ENCODE measurements at places on chromosomes 5 and 9. TPM values are rescaled to one million over a fixed set of nuclear protein-coding genes. Genes with fewer than 3 reads are reported as not detected.

The CCDC171 gene
- total RNA-seq = 15.6 TPM

The CAMK4 gene
- 0.26 TPM for total RNA-seq

The ADGRV1 gene
- total RNA-seq = not detected

The PIGO gene
- total RNA-seq = 2.8 TPM

The FAT2 gene
- 0.12 TPM for total RNA-seq

The PROB1 gene
- total RNA-seq = not detected

DNA sequence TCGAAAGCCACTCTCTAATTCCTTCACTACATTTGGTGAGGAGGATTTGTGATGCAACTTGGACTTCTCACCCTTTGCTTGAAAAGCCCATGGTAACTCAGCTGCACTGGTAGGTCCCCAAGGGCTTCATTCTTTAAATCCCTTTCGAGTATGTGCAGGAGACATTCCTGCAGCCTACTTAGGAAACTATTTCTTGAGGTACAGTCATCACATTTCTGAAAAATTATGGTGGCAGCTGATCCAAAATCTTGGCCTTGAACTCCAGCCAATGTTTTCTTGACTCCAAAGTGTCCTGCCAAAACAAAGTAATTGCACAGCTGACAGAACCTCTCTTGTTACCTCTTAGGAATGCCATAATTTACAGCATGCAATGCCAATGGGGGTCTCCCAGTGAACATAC, 99.7 kb downstream of the NPR3 start:
- DNase-seq = no peak

GRCh38 chr5:154300207-154300883, 109.8 kb downstream of the GALNT10 start:
- DNase-seq = no peak

GRCh38 chr9:14300040-14300439, 13.9 kb downstream of the NFIB start:
- DNase-seq = no peak

DNA sequence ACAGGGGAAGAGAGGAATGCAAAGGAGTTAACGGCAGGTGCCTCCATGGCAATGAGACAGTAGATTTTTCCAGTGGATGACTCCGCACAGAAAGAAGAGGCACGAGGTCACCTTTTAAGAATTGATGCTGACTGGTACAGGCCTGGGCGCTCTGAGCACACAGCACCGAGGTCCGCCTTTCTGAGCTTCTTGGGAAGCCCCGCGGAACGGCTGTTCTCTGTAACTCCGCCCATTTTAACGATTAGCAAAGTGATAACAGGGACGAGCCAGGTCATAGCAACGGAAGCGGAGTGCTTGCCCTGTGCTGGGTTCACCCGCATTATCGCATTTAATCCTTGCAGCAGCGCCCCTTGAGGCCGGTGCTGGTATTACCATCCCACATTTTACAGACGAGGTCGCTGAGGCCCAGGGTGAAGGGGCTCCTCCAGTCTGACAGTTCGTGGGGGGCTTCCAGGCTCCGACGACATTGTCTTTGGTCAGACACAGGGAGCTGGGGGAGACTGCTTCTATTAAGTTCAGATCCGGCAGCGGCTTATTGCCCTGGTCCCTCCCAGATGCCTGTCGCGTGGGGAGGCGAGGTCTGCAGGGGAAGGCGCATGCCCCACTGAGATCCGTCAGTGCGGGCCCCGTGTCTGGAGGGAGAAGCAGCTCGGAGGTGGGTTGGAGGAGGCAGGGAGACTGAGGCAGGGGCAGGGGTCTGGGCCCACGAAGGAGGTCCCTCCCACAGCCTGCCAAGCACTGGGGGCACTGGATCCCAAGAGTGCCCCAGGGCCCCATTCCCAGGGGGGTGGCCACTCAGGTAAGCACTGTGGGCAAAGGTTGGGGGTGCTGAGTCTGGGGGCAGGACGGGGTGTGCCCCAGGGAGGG, 22.3 kb upstream of the HMCN2 start:
- DNase-seq = peak; percentile 82

DNA sequence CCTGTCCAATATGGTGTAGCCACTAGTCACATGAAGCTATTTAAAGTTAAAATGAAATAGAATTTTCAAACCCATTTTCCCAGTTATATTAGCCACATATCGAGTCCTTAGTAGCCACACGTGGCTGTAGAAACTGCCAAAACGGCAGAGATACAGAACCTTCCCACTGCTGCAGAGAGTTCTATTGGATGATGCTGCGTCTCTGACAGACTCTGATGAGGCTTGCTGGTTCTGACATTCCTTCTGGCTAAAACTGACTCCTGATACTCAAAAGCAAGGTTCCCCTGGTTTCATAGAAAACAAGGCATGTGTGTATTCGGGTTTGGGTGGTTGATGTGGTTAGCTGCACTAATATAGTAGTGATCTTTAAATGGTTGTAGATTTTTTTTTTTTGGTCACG, 91.5 kb downstream of the TLE4 start:
- no peak for DNase-seq

DNA sequence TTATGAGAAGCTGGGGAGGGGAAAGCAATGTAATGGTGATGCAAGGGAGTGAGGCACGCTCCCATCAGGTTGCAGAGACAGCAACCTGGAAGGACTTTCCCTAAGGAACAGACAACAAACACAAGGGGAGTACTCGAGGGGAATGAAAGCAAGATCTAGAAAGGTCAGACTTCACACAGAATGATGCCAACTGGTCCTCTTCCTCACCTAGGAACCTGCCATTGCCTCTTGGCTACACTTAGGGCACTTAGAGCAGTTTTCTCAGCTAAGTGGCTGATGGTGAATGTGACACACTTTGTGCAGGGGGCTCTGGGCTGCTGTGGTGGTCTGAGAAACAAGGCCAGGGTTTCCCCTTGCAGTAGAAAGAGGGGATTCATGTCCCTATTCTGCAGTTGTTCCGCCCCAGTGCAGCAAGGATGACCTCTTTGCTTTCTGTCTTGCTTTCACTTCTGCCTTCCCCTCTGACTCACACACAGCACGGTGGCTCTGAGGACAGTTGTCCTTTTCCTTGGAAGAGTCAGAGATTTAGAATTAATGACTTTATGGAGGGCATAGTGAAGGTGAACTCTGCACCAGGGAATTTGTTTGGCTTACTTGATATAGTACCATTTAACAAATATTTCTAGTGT, 394.0 kb upstream of the KLF4 start:
- no peak for DNase-seq

DNA sequence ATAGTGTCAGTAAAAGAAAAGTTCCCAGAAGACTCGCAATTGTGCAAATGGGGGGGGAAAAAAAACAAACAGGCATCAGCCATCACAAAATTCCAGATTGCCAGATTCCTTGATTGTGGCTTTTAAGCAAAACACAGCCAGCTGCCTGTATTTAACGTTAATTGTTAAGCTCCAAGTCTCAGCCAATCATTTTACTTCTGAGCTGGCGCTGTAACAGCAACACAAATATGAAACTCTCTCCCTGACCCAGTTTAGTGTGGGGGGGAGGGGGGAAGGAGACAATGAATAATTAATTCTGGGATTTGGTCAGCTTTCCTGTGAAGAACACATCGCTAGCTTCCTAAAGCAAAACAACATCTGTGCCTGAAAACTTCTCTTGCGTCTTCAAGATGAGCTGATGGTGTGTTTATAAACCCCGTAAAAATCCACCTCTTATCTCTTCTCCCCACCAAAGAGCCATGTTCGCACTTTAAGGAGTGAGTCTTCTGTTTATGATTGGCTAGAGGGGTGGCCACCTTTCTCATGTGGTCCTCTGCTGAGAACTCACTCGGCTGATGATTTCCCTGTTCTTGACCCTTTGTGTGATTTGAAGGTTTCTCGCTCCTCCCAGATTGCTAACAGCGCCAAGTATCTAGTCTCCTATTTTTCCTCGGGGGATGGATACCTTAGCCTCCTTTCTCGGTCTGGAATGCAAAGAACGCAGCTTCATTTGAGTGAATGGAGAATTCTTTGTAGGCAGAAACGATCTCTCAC, 160.2 kb upstream of the DAPK1 start:
- peak; percentile 29 for DNase-seq

DNA sequence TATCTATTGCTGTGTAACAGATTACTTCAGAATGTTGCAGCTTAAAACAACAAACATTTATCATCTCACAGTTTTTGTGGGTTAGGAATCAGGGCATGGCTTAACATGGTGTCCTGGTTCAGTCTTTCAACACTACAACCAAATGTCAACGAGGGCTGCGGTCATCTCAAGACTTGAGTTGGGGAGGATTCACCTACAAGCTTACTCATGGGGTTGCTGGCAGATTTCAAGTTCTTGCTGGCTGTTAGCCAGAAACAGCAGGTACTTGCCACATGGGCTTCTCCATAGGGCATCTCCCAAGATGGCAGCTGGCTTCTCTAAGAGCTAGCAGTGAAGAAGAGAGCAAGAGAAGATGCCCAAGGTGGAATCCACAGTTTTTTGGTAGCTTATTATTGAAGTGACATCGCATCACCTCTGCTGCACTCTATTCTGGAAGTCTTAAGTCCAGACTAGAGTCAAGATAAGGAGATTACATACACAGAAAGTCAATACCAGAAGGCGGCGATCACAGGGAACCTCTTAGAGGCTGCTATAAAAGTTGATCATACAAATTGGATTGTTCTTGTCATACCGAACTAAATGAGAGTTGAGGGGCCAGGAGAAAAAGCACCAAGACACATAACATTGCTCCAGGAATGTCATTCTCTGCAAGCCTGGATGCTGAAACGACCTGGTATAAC, 42.2 kb downstream of the C9orf153 start:
- DNase-seq = no peak

- DNase-seq = no peak
These were observed 43.3 kb downstream of the ZNF618 start for GRCh38 chr9:113919382-113919781.

- DNase-seq = no peak
These were observed 68.5 kb upstream of the FBXW11 start for GRCh38 chr5:172074896-172075295.

- no peak for DNase-seq
These were observed 30.8 kb upstream of the SARDH start for GRCh38 chr9:133768859-133769510.

DNA sequence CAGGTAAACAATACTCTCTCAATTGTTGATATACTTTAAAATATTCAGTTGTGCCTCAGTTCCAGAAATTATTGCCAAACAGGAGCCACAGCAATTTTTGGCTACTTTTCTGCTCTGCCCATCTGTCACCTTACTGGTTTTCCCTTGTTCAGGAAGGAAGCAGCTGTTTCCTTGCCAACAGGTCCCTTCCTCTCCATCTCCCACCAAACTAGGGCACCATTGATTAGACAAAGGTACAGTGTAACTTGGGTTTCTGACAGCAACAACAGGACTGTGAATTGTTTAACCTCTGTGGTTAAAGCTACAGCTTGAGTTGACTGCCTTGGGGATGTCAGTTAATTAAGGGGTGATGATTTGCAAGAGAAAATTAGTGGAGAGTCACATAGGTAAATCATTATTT, 76.9 kb downstream of the PIP5K1B start:
- DNase-seq = no peak

DNA sequence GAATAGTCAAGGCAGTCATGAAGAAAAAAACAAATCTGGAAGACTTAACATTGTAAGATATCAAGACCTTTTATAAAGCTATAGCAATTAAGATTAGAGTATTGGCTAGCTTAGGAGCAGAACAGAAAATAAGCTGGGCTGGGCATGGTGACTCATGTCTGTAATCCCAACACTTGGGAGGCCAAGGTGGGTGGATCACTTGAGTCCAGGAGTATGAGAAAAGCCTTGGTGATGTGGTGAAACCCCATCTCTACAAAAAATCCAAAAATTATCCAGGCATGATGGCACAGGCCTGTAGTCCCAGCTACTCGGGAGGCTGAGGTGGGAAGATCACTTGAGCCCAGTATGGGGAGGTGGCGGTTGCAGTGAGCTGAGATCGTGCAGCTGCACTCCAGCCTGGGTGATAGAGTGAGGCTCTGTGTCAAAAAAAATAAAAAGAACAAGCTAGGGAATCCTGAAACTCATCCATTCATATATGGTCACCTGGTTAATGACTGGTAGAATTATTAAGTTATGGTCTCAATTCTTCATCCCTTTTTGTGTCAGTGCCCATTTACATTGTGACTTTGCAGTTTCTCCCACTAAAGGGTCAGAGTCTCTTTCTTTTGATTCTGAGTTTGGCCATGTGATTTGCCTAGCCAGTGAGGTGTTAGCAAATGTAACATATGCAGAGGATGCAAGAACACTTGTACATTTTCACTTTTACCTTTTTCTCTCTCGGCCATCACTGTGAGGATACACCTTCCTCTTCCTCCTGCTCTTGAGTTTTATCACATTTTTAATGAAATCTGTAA, 144.6 kb upstream of the SGCD start:
- DNase-seq = no peak

DNA sequence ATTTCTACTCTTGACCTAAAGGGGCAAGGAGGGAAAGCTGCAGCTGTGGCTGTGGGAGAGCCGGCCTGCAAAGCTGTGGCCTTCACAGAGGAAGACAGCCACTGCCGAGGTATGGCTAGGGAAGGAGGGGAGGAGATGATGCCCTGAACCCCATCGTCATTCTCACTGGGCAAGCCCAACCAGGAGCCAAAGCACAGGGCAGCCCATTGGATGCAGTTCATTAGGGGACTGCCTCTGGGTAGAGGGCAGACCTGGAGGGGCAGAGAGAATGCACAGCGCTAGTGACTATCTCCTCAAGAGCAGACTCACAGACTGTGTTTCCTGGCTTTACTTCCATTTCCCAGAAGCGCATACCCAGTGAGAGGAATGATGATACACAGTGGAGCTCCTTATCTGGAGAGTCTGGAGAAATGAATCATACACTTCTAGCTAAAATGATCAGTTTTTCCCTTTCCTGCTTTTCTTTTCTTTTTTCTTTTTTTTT, 47.2 kb upstream of the TTC23L start:
- no peak for DNase-seq

DNA sequence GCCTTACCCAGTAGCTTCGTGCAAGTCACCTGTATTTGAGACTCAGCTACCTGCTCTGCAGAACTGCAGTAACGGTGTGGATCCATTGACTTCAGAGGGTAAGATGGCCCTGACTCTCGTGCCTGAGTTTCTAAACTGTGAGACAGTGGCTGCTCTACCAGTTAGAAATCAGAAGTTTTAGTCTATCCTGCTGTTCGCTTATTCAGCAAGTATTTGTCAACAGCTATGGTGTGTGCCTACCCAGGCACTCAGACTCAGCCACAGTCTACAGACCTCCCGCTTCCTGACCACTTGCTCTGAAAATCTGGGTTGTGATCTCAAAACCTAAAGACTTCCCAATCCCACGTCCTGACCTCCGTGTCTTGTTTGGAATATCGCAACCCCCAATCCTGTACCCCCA, 13.5 kb downstream of the AQP3 start:
- no peak for DNase-seq

- no peak for DNase-seq
These were observed 18.0 kb downstream of the ITGA2 start for GRCh38 chr5:53006911-53007890.
